ENCODE measurements at places on chromosomes 12 and 14.

DNA sequence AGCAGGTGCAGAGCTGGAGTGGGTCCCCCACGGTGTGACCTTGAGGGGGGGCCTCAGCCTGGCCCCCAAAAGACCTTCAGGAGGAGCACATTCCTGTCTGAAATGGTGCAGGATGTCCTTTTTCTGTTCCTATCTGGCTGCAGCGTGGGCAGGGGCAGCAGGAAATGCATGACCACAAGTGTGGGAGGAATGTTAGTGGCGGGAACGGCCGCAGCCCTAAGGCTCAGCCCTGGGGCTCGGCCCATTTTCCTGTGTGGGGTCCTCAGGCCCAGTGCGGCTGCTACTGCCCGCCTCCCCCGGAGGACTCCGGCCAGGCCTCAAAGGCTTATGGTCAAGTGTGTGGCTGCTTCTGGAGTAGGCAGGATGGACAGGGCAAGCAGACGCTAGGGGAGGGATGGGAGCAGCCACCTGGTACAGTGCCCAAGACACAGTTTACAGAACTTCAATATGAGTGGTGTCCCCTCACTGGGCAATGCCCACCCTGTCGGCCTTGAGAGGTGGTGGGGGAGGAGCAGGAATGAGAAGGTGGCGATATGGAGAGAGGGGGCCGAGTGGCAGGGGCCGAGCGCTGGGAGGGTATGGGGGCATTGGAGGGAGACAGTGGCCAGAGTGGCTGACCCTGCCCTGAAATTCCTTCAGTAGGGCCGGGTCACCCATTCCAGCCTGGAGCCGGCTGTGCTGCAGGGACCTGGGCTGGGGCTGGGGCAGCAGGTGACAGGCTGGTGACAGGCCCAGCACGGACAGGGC is 137.4 kb downstream of the CALM1 start:
- peak; percentile 0 for DNase-seq

DNA sequence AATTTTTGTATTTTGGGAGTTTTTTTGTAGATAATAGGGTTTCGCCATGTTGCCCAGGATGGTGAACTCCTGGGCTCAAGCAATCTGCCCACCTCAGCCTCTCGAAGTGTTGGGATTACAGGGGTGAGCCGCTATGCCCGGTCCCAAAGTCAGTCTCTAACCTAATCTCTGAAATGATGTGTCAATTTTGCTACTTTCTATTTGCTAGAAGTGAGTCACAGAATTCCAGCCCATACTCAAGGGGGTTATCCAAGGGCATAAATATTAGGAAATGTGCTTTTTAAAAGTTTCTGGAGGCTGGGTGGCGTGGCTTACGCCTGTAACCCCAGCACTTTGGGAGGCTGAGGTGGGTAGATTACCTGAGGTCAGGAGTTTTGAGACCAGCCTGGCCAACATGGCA is 40.5 kb downstream of the RESF1 start:
- DNase-seq = no peak

GRCh38 chr14:76776428-76777251 is 15.4 kb downstream of the VASH1 start:
- DNase-seq = no peak

DNA sequence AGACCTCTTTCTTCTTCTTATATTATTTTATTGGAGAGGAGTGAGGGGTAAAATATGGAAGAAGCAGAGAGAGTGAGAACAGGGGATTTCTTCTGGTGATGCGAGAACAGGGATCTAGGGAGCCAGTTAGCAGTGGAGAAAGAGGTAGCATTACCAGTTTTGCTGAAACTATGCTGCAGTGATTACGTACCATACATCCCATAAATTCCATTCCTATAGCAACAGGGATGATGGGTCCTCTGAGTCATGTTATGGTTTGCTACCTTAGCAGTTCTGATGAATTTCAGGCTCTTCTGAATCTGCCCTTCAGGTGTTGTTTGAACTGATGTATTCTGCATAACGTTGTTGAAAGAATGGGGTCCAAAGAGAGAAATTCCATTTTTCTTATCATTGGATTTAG is 625.4 kb upstream of the LRFN5 start:
- no peak for DNase-seq

DNA sequence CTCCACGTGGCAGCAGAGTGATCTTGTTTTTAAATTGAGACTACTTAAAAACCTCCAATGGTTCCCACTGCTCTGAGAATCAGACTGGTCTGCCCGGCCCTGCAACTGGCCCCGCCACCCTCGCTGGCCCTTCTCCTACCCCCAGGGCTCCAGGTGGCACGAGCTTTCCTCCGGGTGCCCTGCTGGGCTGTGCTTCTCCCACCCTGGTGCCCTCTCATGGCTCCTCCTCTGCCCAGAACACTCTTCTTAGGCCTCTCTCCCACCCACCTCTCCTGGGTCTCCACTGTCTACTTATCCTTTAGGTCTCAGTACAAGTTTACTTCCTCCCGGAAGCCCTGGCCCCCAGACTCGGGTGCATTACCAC is 26.5 kb downstream of the CCDC92 start:
- no peak for DNase-seq

DNA sequence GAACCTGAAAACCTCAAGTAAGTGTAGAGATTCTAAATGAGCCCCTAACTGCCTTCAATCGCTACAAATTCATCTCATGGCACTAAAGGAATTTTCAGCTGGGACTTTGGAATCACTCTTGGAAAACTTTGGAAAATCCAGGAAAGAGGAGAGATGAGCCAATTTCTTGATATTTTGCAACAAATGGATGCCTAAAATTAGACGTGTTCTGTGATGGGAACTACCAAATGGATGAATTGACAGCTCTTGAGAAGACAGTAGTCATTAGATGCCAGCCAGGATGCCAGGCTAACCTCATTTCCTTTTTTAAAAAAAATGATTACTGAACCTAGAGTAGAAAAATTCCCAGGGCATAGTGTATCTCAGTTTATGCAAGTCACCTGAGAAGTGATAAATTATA is 78.3 kb downstream of the NPAS3 start:
- DNase-seq = no peak

GRCh38 chr12:47920913-47921312 is 16.1 kb upstream of the VDR start:
- no peak for DNase-seq

DNA sequence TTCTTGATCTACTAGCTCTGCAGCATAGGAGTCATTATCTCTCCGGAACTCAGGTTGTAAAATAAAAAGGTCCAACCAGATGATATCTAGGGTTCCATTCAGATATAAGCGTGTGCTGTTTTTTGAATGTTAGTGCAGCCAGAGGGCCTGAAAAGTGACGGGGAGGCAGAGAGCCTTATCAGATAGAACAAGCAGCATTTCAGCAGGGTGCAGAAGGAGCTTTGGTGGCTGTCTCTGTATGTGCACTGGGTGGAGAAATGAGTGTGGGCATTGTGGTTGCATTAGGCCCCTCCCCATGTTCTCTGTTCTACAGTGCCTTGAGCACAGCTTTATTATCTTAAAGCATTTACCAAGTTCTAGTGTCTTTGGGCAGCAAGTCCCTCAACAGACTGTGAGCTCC is 275.1 kb downstream of the NRXN3 start:
- DNase-seq = peak; percentile 3

- no peak for DNase-seq
These were observed 111.1 kb downstream of the GRIN2B start for GRCh38 chr12:13870255-13870654.

DNA sequence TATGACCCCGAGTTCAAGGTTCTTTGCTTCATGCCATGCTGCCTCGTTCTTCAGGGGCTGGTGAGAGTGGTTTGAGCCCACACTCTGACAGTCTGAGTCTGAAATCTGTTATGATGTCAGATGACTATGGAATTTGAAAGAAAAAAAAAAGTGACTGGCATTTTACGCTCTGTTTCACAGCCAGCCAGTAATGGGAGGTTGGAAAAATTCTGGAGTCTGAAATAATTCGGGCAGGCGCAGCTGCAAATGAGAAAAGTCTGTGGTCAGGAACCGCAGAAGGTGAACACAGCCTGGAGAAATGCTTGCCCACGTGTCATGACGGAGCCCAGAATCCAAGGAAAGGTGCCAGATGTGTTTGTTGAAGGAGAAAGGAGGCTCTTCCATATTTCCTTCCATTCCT is 269.8 kb upstream of the PWP1 start:
- no peak for DNase-seq

GRCh38 chr14:81952917-81953316 is 419.3 kb upstream of the SEL1L start:
- no peak for DNase-seq

DNA sequence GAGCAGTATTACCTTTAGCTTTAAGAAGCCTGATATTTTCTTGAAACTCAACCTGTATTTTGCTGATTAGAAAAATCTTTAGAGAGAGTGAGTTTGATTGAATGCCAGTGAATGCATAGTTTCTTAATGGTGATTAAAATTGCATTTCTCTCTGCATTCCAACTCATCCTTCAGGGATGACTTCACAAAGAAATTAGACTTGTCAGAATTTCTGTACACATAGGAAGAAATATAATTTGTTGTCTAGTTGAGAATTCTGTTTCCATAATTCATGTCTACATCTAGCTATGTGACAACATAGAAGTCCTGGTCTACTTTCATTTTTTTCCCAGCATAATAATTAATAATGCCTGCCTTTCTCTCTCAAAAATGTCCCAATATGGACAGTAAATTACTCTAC is 136.6 kb downstream of the OTOGL start:
- DNase-seq = no peak

DNA sequence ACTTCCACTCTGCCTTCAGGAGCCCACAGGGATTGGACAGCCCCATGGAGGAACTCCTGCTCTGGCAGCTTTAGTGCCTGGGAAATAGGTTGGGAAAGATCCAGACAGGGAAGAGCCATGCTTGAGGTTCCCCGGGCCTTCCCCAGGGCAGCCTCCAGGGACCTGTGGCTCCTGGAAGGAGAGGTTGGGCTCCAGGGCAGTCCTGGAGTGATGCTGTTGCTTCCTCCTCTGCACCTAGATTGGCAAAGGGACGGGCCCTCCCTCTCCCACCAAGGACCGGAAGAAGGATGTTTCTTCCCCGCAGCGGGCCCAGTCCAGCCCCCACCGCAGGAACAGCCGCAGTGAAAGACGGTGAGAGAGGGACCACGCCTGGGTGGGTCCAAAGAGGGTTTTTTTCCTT is 16.5 kb downstream of the VASH1 start:
- DNase-seq = no peak

- DNase-seq = no peak
These were observed 219.6 kb downstream of the KTN1 start for GRCh38 chr14:55799508-55800095.

DNA sequence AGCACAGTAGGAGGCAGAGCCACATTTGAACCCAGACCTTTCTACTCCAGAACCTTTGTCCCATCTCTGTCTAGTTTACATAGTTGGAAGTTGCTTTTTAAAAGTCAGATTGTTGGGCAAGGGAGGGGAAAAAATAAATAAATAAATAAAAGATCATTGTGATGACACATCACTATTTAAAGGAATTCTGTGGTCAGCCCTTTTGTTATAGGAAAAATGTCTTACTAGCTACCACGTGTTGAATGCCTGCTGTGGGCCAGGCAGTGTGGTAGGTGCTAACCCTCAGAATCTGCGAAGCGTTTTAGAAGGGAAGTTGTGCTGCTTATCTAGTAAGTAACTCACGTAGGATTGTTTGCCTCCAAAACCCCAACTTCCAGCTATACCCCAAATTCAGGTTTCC is 62.3 kb downstream of the BHLHE41 start:
- no peak for DNase-seq

DNA sequence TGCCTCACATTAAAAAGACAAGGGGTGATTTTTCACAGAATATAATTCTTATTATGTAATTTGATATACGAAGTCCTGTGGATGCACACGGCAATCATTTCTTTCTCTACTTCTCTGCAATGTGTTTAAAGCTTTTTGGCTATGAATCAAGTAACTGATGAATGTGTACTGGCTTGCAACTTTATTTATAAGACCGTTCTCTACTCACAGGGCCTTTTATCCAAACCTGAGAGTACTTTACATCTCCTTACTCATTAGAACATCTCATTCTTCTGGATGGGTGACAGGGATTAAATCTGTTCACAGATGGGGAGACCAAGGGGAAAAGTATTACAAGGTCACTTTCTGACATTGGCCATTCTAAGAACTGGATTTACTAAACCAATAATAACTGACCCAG is 215.8 kb upstream of the DIO2 start:
- DNase-seq = no peak

DNA sequence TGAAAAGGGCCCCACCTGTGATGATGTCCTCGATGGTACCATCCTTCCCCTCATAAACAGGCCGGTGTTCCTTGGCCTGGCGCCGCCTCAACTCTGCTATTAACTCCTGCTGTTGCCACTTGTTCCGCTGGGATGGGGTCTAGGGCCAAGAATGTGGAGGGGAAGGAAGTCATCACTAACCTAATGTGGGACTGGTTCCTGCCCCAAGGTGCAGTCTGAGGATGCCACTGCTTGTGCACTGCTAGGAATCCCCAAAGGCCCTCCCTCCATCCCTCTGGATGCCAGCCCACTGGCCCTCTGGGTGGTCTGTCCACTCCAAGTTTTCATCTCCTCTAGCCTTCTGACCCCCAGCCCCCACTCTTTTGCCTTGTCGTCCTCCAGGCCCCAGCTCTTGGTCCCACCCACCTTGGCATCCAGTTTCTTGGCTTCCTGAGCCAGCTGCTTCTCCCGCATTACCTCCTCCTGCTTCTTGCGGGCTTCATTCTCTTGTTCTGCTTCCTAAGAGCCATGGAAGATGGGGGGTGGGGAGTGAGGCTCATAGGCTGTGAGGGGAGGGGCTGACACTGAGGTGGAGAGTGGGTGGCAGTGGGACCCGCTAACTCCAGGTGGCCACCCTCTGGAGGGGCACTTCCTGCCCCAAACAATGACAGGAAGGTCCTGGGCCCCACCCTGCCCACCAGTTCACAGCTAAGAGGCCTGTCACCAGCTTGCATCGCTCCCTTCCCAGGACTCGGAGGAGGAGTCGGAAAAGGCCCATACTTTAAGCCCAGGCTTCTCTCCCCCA is 23.7 kb downstream of the PRPF40B start:
- no peak for DNase-seq

- no peak for DNase-seq
These were observed 483.3 kb downstream of the ZFP36L1 start for GRCh38 chr14:68309616-68310015.

GRCh38 chr12:101637936-101638335 is 43.2 kb downstream of the MYBPC1 start:
- no peak for DNase-seq

GRCh38 chr14:52015411-52016030 is 26.2 kb downstream of the RTRAF start:
- DNase-seq = no peak

- no peak for DNase-seq
These were observed 11.9 kb downstream of the SPRYD3 start for GRCh38 chr12:53067074-53067992.

DNA sequence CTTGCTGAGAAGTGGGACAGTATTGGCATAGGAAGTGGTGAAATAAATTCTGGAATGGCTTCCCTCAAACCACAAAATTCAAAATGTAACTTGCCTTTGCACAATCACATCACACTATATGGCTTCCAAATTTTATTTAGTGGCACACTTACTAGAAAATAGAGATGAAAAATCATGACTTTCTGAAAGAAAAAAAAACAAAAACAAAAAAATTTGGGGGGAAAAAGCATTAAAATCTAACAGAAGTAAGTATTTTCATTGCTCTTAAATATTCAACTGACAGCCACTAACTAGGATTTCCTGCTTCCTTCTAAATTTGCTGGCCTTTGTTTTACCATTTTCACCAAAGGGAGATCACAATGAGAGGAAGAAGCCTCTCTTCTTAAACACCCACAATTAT is 23.0 kb downstream of the ATF7 start:
- DNase-seq = no peak

GRCh38 chr12:92987846-92988621 is 58.9 kb upstream of the EEA1 start:
- no peak for DNase-seq

Data from GF-D8 (cell line).